ENCODE measurements at places on chromosomes 1 and 21. TPM values are rescaled to one million over a fixed set of nuclear protein-coding genes. Genes with fewer than 3 reads are reported as not detected.

The SMCP gene
- total RNA-seq: not detected

DNA sequence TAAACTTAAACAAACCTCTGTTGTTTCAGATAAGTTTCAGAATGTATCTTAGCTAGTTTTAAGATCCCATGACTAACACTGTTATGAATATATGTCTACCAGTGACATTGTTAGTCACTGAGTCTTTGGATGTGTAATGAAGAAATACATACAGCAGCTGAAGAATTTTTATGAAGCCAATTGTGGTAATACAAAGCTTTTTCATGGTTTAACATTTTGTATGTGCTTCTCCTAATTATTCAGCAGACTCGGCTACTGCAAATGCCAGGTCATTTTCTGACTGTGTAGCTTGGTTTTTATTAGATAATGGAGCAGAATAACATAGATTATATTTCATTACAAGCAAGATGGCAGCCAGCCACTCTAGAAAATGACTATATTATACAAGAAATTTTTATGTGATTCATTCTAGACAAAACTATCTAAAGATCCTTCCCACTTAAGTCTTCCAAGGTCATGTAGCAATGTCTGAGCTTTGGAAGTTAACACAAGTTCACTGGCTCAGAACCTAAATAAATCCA, 147.8 kb downstream of the TNFSF18 start:
- DNase-seq: no peak

GRCh38 chr1:63601061-63601460, 7.8 kb downstream of the PGM1 start:
- no peak for DNase-seq

The HRNR gene
- total RNA-seq: not detected

DNA sequence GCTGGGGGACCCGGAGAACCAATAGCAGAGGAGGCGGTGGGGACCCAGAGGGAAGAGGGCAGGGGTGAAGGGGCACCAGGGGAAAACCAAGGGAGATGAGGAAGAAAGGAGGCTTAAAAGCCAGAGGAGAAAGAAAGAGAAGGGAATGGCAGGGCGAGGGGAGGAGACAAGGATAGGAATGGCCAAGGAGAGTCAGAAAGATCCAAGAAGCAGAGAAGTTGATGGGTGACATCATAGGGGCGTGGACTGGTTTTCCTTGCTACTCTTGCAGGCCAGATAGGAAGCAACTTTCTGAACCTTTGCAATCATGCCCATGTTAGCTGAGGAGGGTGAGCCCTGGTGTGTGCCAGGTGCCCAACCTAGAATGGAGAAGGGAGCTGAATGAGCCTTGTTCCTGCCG, 5.4 kb downstream of the NPR1 start:
- DNase-seq: no peak

GRCh38 chr1:46289976-46290375, 13.4 kb downstream of the LRRC41 start:
- DNase-seq: no peak

DNA sequence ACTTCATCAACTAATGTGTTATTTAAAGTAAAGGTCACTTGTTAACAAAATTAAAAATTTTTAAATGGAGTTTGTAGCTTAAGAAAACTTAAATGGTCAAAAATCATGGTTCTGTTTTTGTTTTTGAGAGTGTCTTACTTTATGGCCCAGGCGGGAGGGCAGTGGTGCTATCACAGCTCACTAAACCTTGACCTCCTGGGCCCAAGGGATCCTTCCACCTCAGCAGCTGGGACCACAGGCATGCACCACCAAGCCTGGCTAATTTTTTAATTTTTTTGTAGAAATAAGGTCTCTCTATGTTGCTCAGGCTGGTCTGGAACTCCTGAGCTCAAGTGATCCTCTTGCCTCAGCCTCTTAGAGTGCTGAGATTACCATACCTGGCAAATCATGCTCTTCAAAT, 111.4 kb downstream of the MAST2 start:
- DNase-seq: no peak

DNA sequence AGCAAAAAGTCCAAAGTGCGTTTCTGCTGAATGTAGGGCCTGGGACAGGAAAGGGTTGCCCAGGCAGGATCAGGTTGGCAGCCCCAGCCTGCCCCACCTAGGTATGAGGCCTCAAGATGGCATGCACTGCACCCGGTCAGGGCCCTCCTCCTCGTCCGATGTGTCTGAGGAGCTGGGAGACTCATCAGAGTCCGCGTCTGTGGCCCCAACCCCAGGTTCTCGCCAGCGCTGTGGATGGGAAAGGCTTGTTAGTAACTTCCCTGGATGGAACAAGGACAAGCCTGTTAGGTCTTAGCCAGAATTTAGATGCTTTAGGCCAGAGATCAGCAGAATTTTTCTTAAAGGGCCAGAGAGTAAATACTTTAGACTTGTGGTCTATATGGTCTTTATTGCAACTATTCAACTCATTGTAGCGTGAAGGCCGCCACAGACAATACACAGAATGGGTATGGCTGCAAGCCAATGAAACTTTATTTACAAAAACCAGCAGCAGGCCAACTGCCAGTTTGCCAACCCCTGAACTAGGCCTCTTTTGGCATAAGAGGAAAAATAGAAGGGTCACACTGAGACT, 12.4 kb downstream of the PEA15 start:
- DNase-seq: no peak

The PRAMEF18 gene
- total RNA-seq: not detected

Measured in left lobe of liver (tissue), 2 donors.